ENCODE measurements at places on chromosomes 4 and X.
A peak's percentile ranks its signal among the peaks of the same experiment; 100 is the strongest.

GRCh38 chr4:40587826-40588225 is 41.8 kb downstream of the RBM47 start:
- DNase-seq: no peak

DNA sequence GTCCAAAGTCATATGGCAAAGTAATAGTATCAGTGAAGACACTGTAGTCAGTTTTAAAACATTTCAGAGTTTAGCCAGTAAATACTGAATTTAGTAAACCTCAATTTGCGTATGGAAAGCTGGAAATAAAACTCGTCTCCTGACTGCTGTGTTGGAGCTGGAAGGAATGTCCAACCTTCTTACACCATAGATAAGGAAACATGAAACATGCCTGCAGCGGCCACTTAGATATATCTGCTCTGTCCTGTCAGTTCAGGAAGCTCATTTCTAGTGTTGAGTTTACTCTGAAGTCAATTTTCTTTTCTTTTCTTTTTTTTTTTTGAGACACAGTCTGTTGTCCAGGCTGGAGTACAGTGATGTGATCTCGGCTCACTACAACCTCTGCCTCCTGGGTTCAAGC is 21.2 kb downstream of the ARHGAP10 start:
- no peak for DNase-seq

DNA sequence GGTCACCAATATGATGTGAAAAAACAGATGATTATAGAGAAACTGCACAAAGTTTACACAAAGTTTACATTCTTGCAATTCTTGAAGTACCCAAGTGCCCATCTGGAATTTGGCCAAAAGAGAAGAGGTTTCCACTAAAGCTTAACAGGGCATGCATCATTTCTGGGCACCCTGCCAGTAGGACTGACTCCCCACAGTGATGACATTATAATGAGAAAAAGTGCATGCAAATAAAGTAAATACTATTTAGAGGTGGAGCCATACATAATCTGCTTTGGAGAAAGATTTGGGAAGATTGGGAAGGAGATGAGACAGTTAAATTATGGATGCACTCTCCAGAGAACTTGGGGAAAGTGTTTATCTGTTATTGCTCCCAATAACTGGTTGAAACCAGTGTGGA is 93.7 kb upstream of the TRPC3 start:
- peak; percentile 58 for DNase-seq

GRCh38 chr4:18319431-18319830 is 297.9 kb upstream of the LCORL start:
- no peak for DNase-seq

GRCh38 chr4:90028460-90028859 is 98.7 kb upstream of the CCSER1 start:
- no peak for DNase-seq

DNA sequence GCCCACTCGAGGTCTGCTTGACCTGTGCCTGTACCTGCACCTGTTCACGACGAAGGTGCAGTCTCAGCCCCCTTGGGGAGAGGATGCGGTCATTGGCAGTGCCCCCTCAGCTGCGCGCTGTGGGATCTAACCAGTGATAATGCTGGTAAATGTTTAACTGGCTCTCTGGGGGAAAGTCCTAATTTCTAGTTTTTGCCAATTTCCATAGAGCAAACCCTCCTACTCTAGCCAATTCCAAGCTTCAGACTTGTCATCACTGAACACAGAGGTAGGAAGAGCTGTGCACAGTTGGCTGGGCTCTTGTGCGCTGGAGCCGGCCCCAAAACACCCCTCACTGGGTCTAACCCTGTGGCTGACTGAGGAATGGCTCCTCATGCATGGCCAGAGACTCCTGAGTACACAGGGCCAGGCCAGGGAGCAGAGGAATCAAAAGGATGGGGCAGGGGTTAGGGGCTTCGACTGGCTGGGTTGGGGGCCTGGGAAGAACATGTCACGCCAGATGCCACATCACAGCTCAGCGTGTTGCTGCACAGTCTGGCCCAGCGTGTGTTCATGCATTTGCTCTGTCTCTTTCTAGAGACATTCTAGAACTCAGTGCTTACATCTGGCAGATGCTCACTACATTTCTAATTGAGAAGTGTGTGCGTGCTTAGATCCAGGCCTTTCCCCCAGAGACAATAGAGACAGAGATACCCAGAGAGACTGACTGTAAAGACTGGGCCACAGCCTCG is 270.8 kb downstream of the BCOR start:
- DNase-seq: no peak

DNA sequence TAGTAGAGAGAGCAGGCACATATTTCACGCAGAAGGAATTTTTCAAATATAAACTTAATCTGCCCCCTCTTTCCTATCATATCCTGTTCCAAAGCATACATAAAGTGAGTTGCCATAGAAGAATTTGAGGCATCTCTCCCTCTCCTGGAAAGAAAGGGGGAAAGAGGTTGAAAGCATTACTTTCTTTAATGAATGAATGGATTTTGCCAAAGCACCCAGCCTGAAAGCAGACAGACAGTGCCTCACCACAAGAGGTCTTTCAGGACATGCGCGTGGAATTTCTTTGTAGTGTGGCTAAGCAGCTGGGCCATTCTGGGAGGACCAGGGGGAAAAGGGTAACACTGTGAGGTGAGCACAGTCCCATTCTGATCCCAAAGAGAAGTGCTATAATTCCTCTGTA is 651.4 kb downstream of the IQCM start:
- DNase-seq: no peak

- DNase-seq: no peak
Observed at GRCh38 chr4:80492761-80493160, 157.2 kb downstream of the CFAP299 start.

- DNase-seq: no peak
Observed at GRCh38 chrX:120697053-120697452, 67.2 kb upstream of the C1GALT1C1 start.

- DNase-seq: no peak
Observed at GRCh38 chr4:30989508-30989907, 269.3 kb downstream of the PCDH7 start.

DNA sequence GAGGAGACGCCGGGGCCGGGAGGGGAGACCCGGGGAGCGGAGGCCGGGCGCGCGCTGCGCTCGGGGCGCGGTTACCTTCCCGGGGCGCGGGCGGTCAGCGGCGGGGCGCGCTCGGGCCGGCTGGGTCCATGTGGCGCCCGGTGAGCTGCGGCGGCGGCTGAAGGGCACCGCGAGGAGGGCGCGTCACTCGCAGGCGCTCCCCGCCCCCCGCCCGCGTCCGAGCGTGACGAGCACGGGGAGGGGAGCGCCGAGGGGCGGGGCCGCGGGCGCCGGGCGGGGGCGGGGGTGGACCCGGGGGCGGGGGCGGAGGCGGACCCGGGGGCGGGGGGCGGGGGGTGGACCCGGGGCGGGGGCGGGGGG is at the start of gene CPLX1:
Gene CPLX1 (minus strand): TSS at position 159 of the 360 bp plus-strand sequence. CDS start 1,607 bp downstream, outside the sequence.
- DNase-seq: no peak

DNA sequence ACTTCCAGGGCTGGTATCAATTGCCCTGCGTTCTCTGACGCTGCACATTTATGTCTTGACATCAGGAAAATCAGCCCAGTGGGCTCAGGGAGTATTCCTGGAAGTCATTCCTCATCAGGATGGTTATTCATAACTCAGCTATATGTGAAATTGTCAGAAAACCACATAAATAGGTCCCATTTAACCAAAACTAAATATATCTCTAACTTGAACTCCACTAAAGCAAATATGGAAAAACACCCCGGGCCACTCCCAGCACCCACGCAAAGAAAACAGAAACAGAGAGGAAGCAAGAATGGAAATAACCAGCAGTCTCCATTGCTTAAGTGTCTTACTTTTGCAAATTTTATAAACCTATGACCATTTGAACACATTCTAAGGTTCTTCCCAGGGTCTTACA is 112.0 kb downstream of the IRF2 start:
- no peak for DNase-seq

DNA sequence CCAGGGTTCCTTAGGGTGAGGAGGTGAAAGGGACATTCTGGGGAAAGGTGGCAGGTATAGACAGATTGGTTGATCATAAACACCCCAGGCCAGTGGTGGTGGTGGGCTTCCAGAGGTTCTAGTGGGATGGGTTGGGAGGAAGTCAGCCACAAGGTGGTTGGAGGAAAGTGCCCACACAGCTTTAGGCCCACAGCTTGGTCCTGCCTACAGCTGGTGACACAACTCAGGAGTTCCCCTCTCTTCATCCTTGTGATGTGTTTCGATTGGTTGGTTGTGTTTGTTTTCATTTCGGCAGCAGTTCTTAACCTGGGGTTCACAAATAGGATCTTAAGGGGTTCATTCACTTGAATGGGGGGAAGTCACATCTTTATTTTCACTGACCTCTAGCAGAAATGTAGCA is 157.0 kb downstream of the TMEM164 start:
- no peak for DNase-seq

- DNase-seq: no peak
Observed at GRCh38 chrX:134870419-134870818, 120.4 kb upstream of the SMIM10 start.

- no peak for DNase-seq
Observed at GRCh38 chrX:14753441-14753840, 119.4 kb downstream of the FANCB start.

- no peak for DNase-seq
Observed at GRCh38 chr4:95540227-95540626, 8.5 kb downstream of the UNC5C start.

- no peak for DNase-seq
Observed at GRCh38 chr4:102022343-102022742, 231.8 kb downstream of the BANK1 start.

- no peak for DNase-seq
Observed at GRCh38 chr4:61924131-61924530, 724.0 kb downstream of the ADGRL3 start.

DNA sequence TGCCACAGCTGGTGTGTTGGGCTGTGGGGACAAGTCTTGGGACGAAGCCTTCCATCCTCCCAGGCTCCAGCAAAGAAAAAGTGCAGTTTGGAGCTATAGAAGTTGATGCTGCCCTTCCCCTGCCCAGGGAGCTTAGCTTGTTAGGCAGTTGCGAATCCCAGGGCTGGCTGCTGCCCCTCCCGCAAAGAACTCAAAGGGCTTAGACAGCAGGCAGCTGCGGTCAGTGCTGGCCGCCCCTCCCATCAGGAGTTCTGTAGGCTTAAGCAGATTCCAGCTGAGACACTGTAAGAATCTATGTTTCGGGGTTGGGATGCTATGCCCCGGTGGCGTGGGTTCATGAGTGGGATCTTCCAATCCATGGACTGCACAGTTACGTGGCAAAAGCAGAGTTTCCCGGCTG is 956.7 kb downstream of the GLUD2 start:
- DNase-seq: no peak

DNA sequence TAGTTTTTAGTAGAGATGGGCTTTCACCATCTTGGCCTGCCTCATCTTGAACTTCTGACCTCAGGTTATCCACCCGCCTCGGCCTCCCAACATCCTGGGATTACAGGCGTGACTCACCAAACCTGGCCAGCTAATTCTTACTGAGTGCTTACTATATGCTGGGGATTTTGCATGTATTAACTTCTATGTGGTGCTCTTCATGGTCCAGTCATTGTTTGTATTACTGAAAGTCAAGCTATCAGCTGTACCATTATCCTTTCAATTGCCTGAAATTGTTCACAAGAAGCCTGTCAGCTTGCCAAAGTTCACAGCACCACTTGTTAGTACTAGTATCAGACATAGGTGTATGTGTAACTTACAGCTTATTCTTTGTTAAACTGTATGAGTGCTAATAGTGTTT is 1272.1 kb downstream of the ARAP2 start:
- no peak for DNase-seq

DNA sequence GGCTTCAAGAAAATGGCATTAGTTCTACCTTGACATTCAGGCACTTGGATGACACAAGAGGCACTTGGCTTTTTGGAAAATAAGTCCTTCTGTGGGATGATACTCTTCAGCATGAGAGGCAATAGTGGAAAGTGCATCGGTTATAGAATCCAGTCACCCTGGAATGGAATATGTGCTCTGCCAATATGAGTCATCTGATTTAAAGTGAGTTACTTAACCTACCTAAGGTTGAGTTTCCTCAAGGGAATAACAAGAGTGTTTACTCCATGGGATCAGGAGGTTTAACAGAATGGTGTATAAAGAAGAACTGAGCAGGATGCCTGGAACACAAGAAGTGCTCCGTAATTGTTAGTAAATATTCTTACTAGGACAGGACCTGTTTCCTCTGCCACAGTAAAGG is 10.7 kb downstream of the SLC39A8 start:
- no peak for DNase-seq

GRCh38 chr4:183471946-183472708 is 27.7 kb downstream of the CDKN2AIP start:
- peak; percentile 62 for DNase-seq

GRCh38 chr4:6343939-6344408 is 74.3 kb downstream of the WFS1 start:
- DNase-seq: no peak

DNA sequence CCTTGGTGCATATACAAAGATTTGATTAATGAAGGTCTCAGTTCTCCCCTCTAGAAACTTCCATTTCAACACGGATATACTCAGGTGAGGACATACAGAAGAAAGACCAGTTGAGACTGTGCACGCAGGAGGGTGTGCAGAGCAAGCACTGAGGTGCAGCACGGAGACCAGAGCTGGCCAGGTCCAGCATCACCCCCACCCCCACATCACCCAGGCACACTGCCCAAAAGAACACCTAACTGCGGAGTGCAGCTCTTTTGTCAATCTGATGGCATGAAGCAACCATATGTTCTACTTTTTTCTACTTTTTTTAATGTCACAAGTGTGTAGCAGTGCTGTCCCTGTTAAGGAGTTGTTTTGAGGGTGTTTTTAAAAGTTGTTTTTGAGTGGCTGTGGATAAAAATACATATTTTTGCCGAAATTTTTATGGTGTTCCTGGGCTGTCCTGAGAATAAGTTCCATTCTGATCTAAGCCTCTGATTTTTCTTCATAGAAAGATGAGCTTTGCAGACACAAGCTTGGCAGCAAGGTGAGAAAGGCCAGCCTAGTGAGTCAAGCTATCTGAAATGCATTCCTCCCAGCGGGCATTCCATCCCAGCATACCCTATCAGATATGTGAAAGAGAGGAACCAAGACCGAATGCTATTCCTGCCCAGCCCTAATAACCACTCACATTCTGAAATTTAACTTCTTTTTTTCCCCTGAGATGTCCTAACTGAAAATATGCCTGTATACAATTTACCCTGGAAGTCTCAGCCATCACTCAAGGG is 173.7 kb downstream of the PTTG2 start:
- DNase-seq: no peak

- DNase-seq: no peak
Observed at GRCh38 chr4:38523054-38523453, 140.9 kb upstream of the KLF3 start.

DNA sequence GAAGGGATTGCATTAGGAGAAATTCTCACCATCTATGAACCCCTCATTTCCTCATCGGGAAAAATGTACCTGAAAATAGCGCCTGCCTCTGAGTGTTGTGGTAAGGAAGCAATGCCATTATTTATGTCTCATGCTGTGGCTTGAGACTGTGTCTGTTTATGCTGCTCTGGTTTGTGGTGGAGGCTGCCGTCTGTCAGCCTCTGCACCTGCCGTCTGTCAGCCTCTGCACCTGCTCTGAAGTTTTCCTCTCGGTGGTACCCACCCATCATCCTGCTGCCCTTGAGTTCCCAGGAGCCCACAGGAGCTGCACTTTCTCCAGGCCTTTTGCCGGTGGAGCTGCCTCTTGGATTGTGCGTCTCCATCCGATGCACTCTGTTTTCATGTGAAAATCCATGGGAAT is 68.5 kb upstream of the PPP2R3B start:
- no peak for DNase-seq

Measured in right lung (tissue), 10 donors.